ENCODE measurements at places on chromosomes 12 and 14.
A peak's percentile ranks its signal among the peaks of the same experiment; 100 is the strongest.

DNA sequence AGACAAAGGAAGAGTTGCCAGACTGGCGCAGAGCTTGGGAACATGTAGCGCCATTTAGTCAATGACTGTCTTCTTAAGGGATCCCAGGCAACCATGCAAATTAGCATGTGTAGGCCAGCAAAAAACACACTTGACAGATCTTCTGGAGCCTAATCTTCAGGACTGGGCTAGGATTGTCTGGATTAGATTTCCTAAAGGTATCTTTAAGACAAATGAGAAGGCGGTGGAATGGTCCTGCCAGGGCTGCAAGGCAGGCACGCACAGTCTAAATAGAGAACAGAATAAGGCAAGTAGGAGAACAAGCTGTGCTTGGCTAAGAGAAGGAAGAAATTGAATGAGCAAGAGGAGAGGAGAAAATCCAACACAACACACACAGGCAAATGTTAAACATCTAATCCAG is 80.0 kb downstream of the CIT start:
- DNase-seq: no peak

DNA sequence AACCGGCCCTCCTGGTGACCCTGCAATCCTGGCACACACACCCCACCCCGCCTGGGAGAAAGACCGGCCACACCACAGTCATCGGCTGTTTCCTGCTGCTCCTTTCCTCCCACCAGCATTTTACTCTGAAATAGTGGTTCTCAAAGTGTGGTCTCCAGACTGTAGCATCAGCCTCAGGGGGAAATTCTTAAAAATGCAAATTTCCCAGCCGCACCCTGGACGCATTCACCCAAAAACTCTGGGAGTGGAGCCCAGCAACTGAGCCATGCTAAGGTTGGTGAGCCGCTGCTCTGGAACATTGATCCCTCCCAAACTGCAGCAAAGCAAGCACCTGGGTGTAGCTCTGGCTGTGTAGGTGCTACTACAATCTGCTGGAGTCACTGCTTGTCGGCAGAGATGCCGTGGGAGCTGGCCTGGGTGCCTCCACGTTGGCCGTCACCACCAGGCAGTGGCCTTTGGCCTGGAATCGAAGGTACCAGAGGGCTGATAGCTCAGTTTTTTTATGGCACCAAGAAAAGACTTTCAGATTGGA is 38.4 kb upstream of the BCL2L14 start:
- no peak for DNase-seq

- no peak for DNase-seq
Measured at GRCh38 chr12:120905856-120906384, 1.8 kb upstream of the SPPL3 start.

GRCh38 chr12:123960856-123961255 is 11.8 kb downstream of the CCDC92 start:
- no peak for DNase-seq

- DNase-seq: peak; percentile 95
Measured at GRCh38 chr14:105045710-105046326, 19.4 kb downstream of the GPR132 start.

GRCh38 chr12:105764216-105764835 is 374.4 kb downstream of the NUAK1 start:
- no peak for DNase-seq

DNA sequence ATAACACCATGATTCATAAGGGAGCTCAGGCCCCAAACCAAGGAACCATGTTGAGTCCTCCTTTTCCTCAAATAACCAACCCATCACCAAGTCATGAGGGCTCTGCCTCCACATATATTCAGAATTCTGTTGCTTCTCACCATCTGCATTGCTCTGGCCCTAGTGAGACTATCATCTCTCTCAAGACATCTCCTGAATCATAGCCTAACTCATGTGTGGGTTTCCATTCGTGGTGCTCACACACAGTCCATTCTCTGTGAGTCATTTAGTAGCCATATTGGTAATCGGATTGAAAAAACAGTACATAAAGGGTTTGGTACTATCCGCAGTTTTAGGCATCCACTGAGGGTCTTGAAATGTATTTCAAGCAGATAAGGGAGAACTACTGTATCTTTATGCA is 5.1 kb upstream of the SLC38A2 start:
- no peak for DNase-seq

DNA sequence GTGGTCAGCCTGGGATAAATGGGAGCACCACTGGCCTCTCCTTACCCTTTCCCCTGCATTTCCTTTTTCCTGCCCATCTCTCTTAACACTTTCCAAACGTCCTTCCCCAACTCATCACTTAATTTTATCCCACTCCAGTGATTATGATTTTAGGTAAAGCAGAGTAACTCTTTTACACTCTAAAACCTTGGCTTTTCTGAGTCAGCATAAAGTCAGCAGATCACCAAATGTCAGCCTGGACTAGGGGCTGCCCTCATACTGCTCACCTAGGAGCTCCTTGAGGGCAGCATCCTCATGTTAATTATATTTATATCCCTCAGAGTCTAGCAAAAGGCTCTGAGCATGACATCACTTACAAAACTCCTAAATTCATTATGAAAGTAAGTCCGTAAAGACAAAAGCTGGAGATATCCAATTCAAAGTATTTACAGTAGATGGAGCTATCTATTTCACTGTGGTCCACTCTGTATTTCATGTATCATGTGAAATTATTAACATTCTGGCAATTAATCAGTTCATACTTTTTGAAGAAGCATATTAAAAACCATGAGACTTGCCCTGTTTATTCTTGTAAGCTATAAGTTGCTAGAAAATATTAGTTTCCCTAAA is 17.0 kb upstream of the DICER1 start:
- DNase-seq: no peak

GRCh38 chr12:25155022-25155576 is 39.9 kb downstream of the DNAI7 start:
- peak; percentile 23 for DNase-seq

DNA sequence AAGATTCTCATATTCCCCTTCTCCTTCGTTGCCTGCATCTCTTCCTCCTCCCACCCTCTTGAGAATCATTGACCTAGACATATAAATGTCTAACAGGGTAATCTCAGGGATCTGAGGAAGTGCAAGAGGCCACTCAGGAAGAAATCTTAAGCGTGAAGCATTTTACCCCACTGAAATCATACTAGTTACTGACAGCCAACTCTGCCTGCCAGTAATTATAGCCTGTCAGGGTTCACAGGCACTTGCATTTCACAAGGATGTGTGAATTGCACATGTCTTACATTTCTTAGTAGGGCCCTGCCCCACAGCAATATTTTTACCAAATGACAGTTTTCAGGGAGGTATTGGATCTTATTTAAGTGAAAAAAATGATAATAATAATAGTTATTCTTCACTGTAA is 127.2 kb downstream of the SLC15A5 start:
- DNase-seq: peak; percentile 23

- no peak for DNase-seq
Measured at GRCh38 chr12:13171921-13172859, 24.3 kb upstream of the EMP1 start.

DNA sequence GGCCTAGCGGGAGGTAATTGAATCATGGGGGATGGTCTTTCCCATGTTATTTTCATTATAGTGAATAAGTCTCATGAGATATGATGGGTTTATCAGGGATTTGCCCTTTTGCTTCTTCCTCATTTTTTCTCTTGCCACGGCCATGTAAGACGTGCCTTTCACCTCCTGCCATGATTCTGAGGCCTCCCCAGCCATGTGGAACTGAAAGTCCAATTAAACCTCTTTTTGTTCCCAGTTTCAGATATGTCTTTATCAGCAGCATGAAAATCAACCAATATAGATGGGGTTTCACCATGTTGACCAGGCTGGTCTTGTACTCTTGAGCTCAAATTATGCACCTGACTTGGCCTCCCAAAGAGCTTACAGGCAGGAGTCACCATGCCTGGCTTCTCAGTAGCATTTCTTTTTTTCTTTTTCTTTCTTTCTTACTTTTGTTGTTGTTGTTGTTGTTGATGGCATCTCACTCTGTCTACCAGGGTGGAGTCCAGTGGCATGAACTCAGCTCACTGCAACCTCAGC is 33.2 kb downstream of the TSPAN19 start:
- DNase-seq: no peak

GRCh38 chr12:110668480-110669192 is 20.3 kb downstream of the HVCN1 start:
- no peak for DNase-seq

DNA sequence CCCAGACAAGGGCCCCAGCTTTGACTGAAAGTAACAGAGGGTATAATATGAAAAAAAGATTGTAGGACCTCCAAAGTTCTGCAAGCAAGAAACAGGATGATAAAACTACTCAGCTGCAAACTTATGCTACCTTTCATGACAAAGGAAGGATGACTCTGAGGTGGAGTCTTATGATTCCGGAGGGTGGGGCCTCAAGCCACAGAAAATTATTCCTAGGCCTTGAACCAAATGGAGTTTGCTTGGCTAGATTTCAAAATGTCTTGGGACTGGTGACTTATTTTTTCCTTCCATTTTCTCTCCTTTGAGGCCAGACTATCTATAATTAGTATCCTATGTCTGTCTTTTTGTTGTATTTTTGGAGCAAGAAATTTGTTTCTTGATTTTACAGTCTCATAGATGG is 336.4 kb downstream of the LRIG3 start:
- no peak for DNase-seq

DNA sequence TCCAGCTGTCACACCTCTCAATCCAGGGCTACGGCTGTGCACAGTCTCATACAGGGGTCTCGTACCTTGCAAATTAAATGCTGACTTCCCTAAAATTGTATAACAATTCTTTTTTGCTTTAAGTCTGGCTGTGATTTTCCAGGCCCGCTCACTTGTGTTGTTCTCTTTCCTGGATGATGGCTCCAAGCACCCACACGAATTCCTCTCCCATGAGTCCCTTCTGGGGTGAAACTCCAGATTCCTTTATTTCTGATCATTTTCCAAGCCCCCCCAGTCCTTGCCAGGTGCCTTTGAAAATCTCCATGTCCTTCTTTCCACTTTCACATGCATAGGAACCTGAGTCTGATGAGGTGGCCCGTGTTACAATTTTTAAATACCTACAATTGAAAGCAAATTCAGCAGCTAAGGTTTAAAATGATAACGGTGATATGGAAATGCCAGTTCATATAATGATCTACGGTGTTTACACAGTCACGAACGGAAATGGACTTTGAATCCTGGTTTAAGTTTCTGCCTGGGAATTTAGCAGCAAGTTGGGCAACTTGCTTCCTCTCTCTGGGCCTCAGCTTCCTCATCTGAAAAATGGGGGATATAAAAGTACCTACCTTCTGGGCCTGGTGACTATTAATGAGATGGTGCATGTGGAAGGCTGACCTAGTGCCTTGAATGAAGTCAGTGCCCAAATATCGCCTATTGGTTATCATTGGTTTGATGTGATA is 85.5 kb downstream of the STAB2 start:
- DNase-seq: no peak

GRCh38 chr14:96271421-96271762 is 15.4 kb downstream of the BDKRB1 start:
- no peak for DNase-seq

- no peak for DNase-seq
Measured at GRCh38 chr12:131058700-131059099, 105.0 kb downstream of the ADGRD1 start.

- DNase-seq: no peak
Measured at GRCh38 chr14:76181546-76181945, 29.8 kb downstream of the GPATCH2L start.

- DNase-seq: no peak
Measured at GRCh38 chr12:105292705-105293104, 37.8 kb upstream of the C12orf75 start.

All from inflammatory macrophage (primary cell).